ENCODE measurements at places on chromosomes 6 and 20. TPM values are rescaled to one million over a fixed set of nuclear protein-coding genes. Genes with fewer than 3 reads are reported as not detected.

- no peak overlapping the region for H3K27ac ChIP-seq
- no peaks in the 10 kb centered on the region for H3K27me3 ChIP-seq
- DNase-seq, result no peak
Measured at GRCh38 chr6:107653183-107653580, 163.3 kb downstream of the SOBP start.

CASS4 gene
- 26.1 TPM for total RNA-seq

DNA sequence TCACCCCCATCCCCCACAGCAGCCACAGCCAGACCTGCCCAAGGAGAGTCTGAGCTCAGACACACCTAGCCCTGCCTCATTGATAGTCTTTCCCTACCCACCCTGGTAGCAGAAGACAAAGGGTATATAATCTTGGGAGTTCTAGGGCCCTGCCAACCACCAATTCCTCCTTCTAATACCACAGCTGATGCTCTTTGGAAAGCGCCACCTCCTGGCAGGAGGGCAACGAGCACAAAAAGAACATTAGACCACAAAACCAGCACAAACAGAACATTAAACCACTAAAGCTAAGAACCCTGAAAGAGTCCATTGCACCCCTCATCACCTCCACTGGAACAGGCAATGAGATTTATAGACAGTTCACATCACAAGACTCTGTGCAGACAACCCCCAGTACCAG is 195.8 kb upstream of the FUT9 start:
- H3K4me1 ChIP-seq, result no peaks in the 10 kb centered on the region
- no peak overlapping the region for H3K4me3 ChIP-seq
- no peak for DNase-seq

DLL1 gene
- under 0.01 TPM for total RNA-seq

OOEP gene
- not detected for total RNA-seq

HLA-DQA1 gene
- not detected for total RNA-seq

DNA sequence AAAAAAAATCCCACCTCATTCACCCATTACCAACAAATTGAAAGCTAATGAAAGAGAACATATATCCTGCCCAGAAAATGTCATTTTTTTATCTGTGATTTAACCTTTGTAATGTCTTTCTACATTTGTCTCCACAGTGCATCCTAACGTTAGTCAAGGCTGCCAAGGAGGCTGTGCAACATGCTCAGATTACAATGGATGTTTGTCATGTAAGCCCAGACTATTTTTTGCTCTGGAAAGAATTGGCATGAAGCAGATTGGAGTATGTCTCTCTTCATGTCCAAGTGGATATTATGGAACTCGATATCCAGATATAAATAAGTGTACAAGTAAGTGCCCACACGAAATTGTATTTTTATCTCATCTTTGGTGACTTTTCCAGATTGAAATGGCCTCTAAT is 30.0 kb downstream of the RSPO3 start:
- H3K27me3 ChIP-seq, result peaks cover 27% of the 10 kb centered on the region
- DNase-seq, result no peak
- H3K36me3 ChIP-seq, result no peaks in the 10 kb centered on the region
- no peak overlapping the region for H3K27ac ChIP-seq
- no peaks in the 10 kb centered on the region for H3K4me1 ChIP-seq

DBNDD2 gene
- total RNA-seq, result 1.3 TPM

DNA sequence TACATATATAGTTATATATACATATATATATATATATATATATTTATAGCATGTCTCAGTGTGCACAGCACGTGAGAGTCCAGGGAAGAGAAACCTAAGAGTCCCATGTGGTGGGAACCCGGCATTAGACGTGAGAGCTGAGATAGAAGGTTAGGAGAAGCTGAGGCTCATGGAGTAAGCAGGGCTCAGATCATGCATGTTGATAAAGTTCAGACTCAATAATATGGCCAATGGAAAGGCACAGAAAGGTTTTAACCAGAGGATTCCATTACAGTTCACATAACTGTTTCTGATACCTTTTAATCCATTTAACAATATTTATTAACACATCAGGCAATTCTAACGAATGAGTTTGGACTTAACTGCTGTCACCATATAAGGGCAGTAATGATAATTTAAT is 143.4 kb downstream of the MYB start:
- no peak for DNase-seq
- no peaks in the 10 kb centered on the region for H3K4me1 ChIP-seq
- no peak overlapping the region for H3K4me3 ChIP-seq
- no peak overlapping the region for H3K27ac ChIP-seq
- peaks cover 4% of the 10 kb centered on the region for H3K36me3 ChIP-seq
- H3K27me3 ChIP-seq, result no peaks in the 10 kb centered on the region

- H3K4me3 ChIP-seq, result no peak overlapping the region
- no peak overlapping the region for H3K27ac ChIP-seq
- no peaks in the 10 kb centered on the region for H3K36me3 ChIP-seq
- H3K27me3 ChIP-seq, result no peaks in the 10 kb centered on the region
Measured at GRCh38 chr6:62283365-62283764, 2.7 kb downstream of the KHDRBS2 start.

- H3K36me3 ChIP-seq, result no peaks in the 10 kb centered on the region
- no peaks in the 10 kb centered on the region for H3K27me3 ChIP-seq
- no peak for DNase-seq
- no peak overlapping the region for H3K4me3 ChIP-seq
Measured at GRCh38 chr6:108502832-108503231, 57.9 kb upstream of the FOXO3 start.

GRCh38 chr6:32222333-32223230 is 1.3 kb downstream of the NOTCH4 start:
- no peaks in the 10 kb centered on the region for H3K36me3 ChIP-seq
- H3K4me3 ChIP-seq, result no peak overlapping the region
- DNase-seq, result no peak
- peaks cover 40% of the 10 kb centered on the region for H3K27me3 ChIP-seq

GRCh38 chr20:49534255-49534712 is 33.7 kb downstream of the PTGIS start:
- no peaks in the 10 kb centered on the region for H3K27me3 ChIP-seq
- H3K4me3 ChIP-seq, result no peak overlapping the region
- no peak overlapping the region for H3K27ac ChIP-seq
- peak; percentile 44 for DNase-seq
- no peaks in the 10 kb centered on the region for H3K4me1 ChIP-seq
- H3K36me3 ChIP-seq, result peaks cover 3% of the 10 kb centered on the region

SLC17A3 gene
- total RNA-seq, result not detected

DNA sequence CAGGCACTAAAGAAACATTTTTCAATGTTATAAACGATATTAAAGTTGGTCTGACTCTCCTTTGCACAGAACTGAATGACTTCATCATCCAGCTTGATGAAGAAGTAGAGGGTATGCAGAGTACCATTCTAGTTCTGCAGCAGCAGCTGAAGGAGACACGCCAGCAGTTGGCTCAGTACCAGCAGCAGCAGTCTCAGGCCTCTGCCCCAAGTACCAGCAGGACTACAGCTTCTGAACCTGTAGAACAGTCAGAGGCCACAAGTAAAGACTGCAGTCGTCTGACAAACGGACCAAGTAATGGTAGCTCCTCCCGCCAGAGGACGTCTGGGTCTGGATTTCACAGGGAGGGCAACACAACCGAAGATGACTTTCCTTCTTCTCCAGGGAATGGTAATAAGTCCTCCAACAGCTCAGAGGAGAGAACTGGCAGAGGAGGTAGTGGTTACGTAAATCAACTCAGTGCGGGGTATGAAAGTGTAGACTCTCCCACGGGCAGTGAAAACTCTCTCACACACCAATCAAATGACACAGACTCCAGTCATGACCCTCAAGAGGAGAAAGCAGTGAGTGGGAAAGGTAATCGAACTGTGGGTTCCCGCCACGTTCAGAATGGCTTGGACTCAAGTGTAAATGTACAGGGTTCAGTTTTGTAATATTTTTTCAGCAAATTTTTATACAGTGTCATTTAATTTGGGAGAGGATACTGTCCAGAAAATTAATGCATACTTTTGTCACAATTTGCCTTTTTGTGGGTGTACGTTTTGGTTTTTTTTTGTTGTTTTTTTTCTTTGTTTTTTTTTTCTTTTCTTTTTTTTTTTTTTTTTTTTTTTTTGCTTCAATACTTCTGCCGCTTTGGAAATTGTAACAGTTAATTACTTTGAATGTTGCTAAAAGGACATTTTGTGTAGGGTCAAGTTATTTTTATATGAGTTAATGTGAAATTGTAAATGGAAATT is 6.6 kb upstream of the ACAT2 start:
- H3K4me1 ChIP-seq, result peaks cover 4% of the 10 kb centered on the region
- DNase-seq, result no peak
- no peak overlapping the region for H3K4me3 ChIP-seq
- no peaks in the 10 kb centered on the region for H3K27me3 ChIP-seq

MUC21 gene
- total RNA-seq, result not detected

DNA sequence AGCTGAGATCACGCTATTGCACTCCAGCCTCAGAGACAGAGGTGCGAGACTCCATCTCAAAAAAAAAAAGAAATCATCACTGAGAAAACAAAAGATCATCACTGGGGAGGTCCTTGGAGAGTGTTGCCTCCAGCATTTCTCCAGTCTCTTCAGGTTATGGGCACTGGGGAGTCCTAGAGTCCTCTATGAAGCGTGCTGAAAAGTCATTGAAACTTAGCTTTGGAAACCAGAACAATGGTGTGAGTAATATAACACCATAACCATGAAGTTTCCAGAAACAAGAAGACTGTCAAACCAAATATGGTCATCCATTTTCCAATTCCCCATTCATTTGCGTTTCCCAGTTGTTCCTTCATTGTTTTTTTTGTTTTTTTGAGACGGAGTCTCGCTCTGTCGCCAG is 13.7 kb downstream of the ARMC12 start:
- H3K36me3 ChIP-seq, result no peaks in the 10 kb centered on the region
- peaks cover 34% of the 10 kb centered on the region for H3K27me3 ChIP-seq
- DNase-seq, result no peak
- H3K4me3 ChIP-seq, result no peak overlapping the region
- H3K27ac ChIP-seq, result no peak overlapping the region
- no peaks in the 10 kb centered on the region for H3K4me1 ChIP-seq

- H3K4me3 ChIP-seq, result no peak overlapping the region
- H3K36me3 ChIP-seq, result no peaks in the 10 kb centered on the region
- no peak overlapping the region for H3K27ac ChIP-seq
- DNase-seq, result no peak
Measured at GRCh38 chr6:33592595-33593413, 12.7 kb upstream of the BAK1 start.

PTCHD4 gene
- 0.72 TPM for total RNA-seq

GJA10 gene
- total RNA-seq, result not detected

- no peak overlapping the region for H3K27ac ChIP-seq
- no peak overlapping the region for H3K4me3 ChIP-seq
- H3K36me3 ChIP-seq, result no peaks in the 10 kb centered on the region
- H3K27me3 ChIP-seq, result no peaks in the 10 kb centered on the region
- no peak for DNase-seq
Measured at GRCh38 chr6:47736083-47736700, 37.8 kb downstream of the ADGRF4 start.

GRCh38 chr20:56925082-56925830 is 296.1 kb downstream of the TFAP2C start:
- H3K36me3 ChIP-seq, result no peaks in the 10 kb centered on the region
- DNase-seq, result no peak
- no peak overlapping the region for H3K27ac ChIP-seq
- peaks cover 33% of the 10 kb centered on the region for H3K27me3 ChIP-seq
- no peak overlapping the region for H3K4me3 ChIP-seq

C6orf58 gene
- not detected for total RNA-seq

LAMA2 gene
- total RNA-seq, result 13.3 TPM
